ENCODE measurements at places on chromosomes 13 and 19.

GRCh38 chr19:8453616-8454015, 8.8 kb downstream of the HNRNPM start:
- no peak overlapping the region for H3K4me3 ChIP-seq
- peaks cover 8% of the 10 kb centered on the region for H3K36me3 ChIP-seq
- no peak for DNase-seq
- H3K27ac ChIP-seq, result no peak overlapping the region
- no peaks in the 10 kb centered on the region for H3K27me3 ChIP-seq

DNA sequence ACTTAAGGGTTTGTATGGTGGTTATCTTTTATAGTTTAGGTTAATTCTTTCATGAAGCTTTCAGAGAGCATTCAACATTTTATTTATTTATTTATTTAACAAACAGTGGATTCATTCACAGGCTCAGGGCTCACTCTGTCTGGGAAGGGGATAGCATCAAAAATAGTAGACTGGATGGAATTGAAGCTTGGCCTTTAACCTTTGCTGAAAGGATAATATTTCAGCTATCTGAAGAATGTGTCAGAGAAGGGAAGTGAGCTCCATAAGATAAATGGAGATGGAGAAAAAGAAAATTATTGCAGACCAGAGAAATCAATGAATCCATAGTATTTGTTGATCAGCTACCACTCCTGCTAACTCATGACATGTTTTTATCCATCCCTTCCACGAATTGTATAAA, 305.6 kb downstream of the COG6 start:
- no peak overlapping the region for H3K4me3 ChIP-seq
- H3K36me3 ChIP-seq, result no peaks in the 10 kb centered on the region
- DNase-seq, result no peak
- no peaks in the 10 kb centered on the region for H3K4me1 ChIP-seq
- no peaks in the 10 kb centered on the region for H3K27me3 ChIP-seq

DNA sequence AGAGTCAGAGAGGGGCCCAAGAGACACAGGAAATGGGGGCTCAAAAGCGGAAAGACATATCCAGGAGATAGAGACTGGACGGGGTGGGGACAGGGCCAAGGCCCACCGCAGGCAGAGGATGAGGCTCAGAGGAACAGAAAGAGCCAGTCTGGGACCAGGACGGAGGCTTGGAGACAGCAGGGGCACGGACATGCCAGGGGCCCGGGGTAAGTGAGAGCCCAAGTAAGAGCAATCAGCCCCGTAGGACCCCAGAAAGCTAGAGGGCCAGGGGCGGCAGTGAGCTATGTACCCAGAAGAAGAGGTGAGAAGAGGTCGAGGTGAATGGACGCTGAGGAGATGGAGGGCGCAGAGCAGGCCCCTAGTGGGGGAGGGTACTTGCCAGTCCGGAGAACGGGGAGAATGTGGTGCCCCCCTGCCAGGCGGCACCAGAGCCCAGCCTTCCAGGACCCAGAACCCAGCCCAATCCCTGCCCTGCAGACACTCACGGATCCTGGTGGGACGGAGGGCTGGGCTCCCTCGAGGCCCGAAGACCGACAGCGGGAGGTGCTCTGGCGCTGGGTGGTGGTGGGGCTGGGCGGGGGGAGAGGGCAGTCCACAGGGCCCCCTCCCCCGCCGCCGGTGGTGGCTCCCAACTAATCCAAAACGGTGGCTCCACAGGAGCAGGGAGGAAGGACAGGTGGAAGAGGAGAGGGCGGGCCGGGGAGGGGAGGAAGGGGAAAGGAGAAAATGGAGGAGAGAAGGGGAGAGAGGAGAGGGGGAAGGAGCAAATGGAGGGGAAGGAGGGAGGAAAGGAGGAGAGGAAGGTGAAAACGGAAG, 1.0 kb downstream of the GRIK5 start:
- H3K4me1 ChIP-seq, result peaks cover 4% of the 10 kb centered on the region
- no peaks in the 10 kb centered on the region for H3K27me3 ChIP-seq
- DNase-seq, result no peak
- H3K4me3 ChIP-seq, result peak overlapping the region; percentile 52

- no peaks in the 10 kb centered on the region for H3K27me3 ChIP-seq
- H3K36me3 ChIP-seq, result no peaks in the 10 kb centered on the region
- H3K4me1 ChIP-seq, result no peaks in the 10 kb centered on the region
- H3K4me3 ChIP-seq, result no peak overlapping the region
These were observed 474.7 kb downstream of the DIAPH3 start for GRCh38 chr13:59689057-59689456.

GRCh38 chr19:24099829-24100228, 12.8 kb downstream of the ZNF254 start:
- H3K4me3 ChIP-seq, result no peak overlapping the region
- 0 out of 2 replicates have a peak, but pooled peaks cover 2% of the 10 kb centered on the region for H3K4me1 ChIP-seq

DNA sequence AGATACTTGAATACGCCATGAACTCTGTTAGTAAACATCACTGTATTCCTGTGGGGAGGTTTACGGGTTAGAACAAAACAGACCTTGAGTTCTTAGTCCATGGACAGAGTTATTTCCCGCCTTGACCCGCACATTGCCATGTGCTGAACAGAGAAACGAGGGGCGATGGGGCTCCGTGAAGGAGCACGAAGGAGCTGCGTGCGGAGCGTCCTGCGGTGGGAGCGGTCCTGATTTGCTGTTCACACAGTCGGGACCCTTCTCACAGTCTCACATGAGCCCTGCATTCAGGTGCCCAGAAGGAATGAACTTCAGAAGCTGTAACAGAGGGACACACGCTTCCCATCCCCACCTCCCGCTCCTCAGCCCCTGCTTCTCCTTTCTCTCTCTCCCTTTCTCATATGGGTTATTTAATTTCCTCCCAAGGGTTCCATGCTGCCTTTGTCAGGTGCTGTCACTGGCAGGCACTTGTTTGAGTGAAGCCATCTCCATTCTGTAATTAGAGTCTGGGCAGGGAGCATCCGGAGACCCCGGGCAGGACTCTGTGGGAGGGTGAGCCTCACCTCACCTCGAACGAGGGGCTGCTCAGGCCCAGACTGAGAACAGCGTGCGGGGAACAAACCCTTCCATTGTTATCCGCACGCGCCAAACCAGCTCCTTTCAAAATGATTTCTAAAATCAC, 76.9 kb downstream of the TEX29 start:
- no peaks in the 10 kb centered on the region for H3K36me3 ChIP-seq
- no peak overlapping the region for H3K27ac ChIP-seq
- DNase-seq, result no peak
- H3K4me3 ChIP-seq, result no peak overlapping the region
- no peaks in the 10 kb centered on the region for H3K27me3 ChIP-seq

GRCh38 chr13:42754801-42755510, 26.4 kb upstream of the FAM216B start:
- H3K27ac ChIP-seq, result no peak overlapping the region
- no peaks in the 10 kb centered on the region for H3K4me1 ChIP-seq
- no peaks in the 10 kb centered on the region for H3K36me3 ChIP-seq
- no peak overlapping the region for H3K4me3 ChIP-seq
- DNase-seq, result no peak
- H3K27me3 ChIP-seq, result no peaks in the 10 kb centered on the region

GRCh38 chr19:21705393-21705792, 62.0 kb downstream of the ZNF100 start:
- H3K27ac ChIP-seq, result no peak overlapping the region
- H3K4me3 ChIP-seq, result no peak overlapping the region
- H3K36me3 ChIP-seq, result no peaks in the 10 kb centered on the region

- DNase-seq, result no peak
- no peaks in the 10 kb centered on the region for H3K27me3 ChIP-seq
- no peak overlapping the region for H3K27ac ChIP-seq
- H3K4me3 ChIP-seq, result no peak overlapping the region
These were observed 241.2 kb downstream of the ABCC4 start for GRCh38 chr13:95060014-95060519.

DNA sequence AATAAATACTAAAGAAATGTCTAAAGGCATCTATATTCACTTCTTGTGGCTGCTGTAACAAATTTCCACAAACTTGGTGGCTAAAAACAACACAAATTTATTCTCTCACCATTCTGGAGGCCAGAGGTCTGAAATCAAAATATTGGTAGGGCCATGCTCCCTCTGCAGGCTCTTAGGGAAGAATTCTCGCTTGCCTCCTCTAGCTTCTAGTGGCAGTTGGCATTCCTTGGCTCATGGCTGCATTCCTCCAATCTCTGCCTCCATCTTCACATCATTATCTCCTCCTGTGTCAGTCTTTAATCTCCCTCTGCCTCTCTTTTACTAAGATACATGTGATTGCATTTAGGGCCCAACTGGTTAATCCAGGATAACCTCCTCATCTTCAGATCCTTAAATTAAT, 54.1 kb upstream of the RFXAP start:
- 0 out of 2 replicates have a peak, but pooled peaks cover 1% of the 10 kb centered on the region for H3K4me1 ChIP-seq
- DNase-seq, result peak; percentile 22
- no peak overlapping the region for H3K4me3 ChIP-seq
- no peak overlapping the region for H3K27ac ChIP-seq

DNA sequence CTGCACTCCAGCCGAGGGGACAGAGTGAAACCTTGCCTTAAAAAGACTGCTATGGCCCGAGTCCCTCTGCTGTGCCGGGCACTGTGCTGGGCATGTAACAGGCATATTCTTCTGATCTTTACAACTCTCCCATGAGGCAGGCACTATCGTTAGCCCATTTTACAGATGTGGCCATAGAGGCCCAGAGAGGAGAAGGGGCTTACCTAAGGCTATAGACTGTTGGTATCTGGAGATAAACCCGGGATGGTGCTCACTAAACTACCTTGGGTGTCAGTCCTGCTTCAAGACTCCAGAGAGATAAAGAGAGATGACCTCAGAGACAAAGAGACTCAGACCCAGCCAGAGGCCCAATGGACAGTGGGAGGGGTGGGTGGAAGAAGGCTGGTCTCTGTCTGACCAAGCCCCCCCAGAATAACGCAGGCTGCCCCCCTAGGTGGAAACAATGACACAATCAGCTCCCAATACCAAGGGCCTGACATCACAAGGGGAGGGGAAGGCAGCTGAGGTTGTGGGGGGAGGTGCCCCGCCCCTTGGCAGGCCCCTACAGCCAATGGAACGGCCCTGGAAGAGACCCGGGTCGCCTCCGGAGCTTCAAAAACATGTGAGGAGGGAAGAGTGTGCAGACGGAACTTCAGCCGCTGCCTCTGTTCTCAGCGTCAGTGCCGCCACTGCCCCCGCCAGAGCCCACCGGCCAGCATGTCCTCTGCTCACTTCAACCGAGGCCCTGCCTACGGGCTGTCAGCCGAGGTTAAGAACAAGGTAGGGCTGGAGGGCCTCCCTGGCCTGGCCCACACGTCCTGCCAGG, at the start of gene CNN1:
Gene CNN1 (plus strand): TSS at position 620 of the 805 bp plus-strand sequence. CDS start 77 bp downstream, at position 697.
- DNase-seq, result no peak
- H3K36me3 ChIP-seq, result no peaks in the 10 kb centered on the region
- H3K4me3 ChIP-seq, result peak within 1 kb of the TSS; percentile 47
- H3K27me3 ChIP-seq, result no peaks in the 10 kb centered on the region

DNA sequence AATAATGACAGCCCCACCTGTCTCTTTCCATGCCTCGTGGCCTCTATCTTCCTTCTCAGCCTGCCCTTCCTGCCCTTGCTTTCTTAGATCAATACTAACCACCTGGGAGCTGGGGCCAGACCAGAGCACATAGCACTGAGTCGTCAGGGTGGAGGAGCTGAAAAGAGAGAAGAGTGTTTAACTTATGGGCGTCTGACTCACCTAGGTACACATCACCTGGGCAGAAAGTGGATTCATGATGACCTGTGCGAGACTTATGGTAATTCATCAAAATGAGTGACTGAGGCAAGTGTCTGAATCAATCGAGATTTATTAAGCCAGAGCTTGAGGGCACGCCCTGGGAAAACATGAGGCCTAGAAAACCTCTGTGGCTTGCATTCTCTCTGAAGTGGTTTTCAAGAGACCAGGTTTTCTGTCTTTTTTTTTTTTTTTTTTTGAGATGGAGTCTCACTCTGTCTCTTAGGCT, 19.2 kb downstream of the CEACAM6 start:
- no peaks in the 10 kb centered on the region for H3K36me3 ChIP-seq
- H3K4me1 ChIP-seq, result no peaks in the 10 kb centered on the region
- H3K27me3 ChIP-seq, result no peaks in the 10 kb centered on the region

DNA sequence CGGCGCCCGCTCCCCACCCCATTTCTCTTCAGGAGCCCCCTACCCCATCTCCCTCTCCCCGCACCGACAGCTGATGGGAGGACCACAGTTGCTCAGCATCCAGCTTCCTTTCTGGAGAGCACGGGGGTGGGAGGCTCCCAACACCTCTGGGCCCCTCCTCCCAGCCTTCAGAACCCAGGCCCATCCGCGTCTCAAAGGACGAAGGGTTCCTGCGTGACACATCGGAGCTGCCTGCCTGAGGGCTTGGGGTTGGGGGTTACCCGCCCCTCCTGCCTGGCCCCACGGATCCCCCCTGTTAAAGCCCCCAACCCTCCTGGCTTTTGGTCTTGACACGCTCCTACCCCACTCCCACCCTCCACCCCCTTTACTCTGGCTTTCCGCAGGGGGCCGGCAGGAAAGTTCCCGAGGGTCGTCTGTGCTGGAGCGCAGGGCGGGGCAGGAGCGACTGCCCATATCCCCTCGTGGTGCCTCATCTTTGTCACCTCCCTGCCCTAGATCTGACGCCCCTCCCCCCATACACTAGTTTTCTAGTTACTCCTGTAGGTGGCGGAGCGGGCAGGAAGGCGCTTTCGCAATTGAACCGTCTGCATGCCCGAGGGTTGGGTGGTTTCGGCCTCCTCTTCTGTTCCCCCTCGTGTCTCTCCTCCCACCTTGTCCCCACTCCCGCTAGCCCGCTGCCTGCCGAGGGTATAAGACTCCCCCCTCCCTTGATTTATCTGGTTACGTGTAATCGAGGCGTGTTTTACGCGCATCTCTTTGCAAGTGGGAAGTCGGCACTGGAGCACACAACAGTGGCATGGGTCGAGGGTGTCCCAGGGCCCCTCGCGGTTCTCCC, 924 bp downstream of the TRAPPC5 start:
- peaks cover 6% of the 10 kb centered on the region for H3K4me1 ChIP-seq
- peaks cover 9% of the 10 kb centered on the region for H3K36me3 ChIP-seq
- peak overlapping the region; percentile 87 for H3K4me3 ChIP-seq
- H3K27ac ChIP-seq, result no peak overlapping the region
- H3K27me3 ChIP-seq, result no peaks in the 10 kb centered on the region

- H3K27me3 ChIP-seq, result no peaks in the 10 kb centered on the region
- no peaks in the 10 kb centered on the region for H3K36me3 ChIP-seq
- no peak for DNase-seq
- peaks cover 3% of the 10 kb centered on the region for H3K4me1 ChIP-seq
- no peak overlapping the region for H3K27ac ChIP-seq
These were observed 2.0 kb downstream of the LRCH1 start for GRCh38 chr13:46554951-46555350.

Data from iPS DF 6.9 (cell line).